ENCODE measurements at places on chromosomes 6 and 20.

DNA sequence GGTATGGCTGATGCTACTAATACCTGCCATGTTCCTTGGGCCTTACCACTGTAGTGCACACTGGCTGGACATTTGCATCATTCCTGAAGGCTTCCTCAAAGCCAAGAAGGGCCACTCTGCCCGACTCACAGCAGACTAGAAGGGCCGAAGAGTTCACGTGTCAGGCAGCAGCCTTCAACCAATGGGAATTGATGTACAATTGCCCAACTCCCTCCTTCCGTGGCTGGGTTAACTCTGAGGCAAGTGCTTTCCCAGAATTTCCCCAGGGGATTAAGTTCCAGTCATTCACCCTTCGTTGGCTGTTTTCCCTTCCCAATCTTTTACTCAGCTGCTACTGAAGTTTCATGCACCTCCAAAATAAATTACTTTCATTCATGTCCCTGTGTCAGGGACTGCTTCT lies 29.8 kb downstream of the PSMB9 start:
- no peak for DNase-seq

DNA sequence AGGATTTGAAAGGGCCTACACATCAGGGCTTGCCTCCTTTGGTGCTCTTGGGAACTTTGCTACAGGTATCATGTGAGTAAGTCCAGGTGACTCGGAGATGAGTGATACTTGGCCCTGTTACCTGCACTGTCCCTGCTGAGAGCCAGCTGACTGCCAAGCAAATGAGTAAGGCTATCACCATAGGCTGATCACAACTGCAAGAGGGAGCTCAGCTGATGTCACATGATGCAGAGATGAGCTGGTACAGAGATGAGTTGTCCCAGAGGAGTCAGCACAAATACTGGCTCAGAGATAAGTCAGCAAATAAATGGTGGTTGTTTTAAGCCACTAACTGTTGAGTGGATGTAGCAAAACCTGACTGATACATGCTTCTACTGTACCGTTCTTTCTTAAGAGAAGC lies 41.4 kb downstream of the LAMP5 start:
- DNase-seq = no peak

DNA sequence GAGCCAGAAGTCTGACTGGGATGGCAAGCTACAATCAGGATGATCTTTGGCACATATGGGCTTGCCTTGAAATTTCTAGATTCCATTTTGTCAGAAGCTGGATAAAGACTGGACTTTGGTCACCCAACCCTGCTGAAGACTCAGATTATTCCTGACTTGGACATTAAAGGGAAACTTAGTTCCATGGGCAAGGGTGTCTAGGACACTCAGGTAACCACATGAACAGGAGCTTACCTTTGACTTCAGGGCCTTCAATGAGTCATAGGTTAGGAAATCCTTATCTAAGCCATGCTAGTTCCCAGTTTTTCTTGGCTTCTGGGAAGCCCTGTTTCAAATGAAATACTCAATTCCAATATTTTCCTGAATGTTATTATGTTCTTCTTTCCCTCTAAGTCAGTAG lies 28.5 kb upstream of the IFNGR1 start:
- no peak for DNase-seq

- no peak for DNase-seq
Observed at GRCh38 chr6:143542888-143543287, 31.4 kb upstream of the FUCA2 start.

- DNase-seq = peak; percentile 83
Observed at GRCh38 chr20:32574296-32575226, 10.6 kb downstream of the NOL4L start.

DNA sequence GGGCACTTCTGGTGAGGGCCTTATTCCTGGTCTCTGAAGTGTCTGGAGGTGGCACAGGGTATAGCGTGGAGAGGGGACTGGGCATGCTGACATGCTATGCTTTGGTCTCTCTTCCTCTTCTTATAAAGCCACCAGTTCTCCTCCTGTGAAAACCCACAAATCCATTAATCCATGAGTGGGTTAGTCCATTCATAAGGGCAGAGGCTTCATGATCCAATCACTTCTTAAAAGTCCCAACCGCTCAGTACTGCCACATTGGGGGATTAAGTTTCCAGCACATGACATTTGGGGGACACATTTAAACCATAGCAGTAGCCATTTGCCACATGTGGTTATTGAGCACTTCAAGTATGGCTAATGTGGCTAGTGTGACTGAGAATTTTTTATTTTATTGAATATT lies 3.8 kb upstream of the TRIB3 start:
- no peak for DNase-seq

DNA sequence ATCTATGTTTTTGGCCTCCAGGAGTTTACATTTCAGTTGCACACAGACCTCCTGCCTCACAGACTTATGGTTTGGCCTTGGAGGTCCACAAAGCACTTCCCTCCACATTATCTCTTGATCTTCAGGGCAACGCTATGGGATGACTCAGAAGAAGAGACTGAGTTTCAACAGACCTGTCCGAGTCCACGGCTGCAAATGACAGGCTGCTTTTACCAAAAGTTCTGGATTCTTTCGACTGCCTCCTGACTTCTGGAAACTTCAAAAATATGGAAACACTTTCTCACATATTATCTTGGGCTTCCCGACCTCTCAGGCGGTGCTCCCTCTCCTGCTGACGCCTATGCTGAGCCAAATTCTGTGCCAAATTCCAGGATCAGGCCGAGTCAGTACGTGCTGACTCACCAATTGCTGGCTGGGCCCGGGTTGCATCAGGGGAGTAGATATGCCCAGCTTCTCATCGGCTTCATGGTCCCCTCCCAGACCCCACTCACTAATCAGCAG lies 190.2 kb downstream of the BMP7 start:
- no peak for DNase-seq

- no peak for DNase-seq
Observed at GRCh38 chr6:19845266-19846041, 8.3 kb downstream of the ID4 start.

DNA sequence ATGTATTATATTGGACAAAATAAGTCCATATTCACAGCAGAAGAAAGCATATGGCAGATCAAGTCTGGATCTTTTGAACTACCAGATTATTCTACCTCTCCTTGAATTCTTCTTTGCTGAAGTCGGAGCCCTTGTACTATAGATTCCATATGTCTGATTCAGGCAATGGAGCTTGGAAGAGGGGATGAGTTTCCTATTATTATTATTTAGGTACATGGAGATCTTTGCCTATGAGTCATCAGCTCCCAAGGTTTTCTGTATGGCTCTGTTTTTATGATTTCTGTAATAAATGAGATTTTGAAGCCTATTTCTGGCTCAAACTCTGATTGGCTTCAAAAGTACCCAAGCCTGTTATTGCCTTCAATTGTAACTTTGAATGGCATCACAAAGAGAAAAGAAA lies 72.0 kb downstream of the OPRM1 start:
- DNase-seq = no peak

DNA sequence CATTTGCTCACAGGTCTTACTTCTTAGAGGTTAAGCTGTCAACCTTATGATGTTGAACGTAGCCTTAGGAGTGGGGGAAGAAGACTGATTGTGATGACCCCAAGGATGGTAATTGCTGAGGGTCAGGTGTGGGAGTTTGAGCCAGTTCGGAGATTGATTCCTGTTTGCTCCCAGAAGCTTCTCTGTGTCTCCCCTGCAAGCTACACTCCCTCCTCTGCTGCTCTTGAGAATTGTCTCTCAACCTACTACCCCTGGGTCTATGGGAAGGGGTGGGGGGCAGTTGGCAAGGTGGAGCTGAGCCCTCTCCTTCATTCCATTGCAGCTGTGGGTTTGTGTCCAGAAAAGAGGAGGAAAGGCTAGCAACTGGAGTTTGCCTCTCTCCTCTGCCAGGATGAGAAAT lies 113.8 kb downstream of the PLEKHG1 start:
- no peak for DNase-seq

- DNase-seq = no peak
Observed at GRCh38 chr6:14704383-14705271, 541.2 kb upstream of the JARID2 start.

- DNase-seq = no peak
Observed at GRCh38 chr6:163348789-163349680, 65.5 kb upstream of the QKI start.

GRCh38 chr20:36331209-36331608 lies 25.1 kb downstream of the DLGAP4 start:
- no peak for DNase-seq

All from common myeloid progenitor, CD34-positive (primary cell).